Hypothalamus (tissue), 51 donors: ENCODE measurements at places on chromosomes 11 and 22.

- peak; percentile 26 for DNase-seq
These were observed at the start of gene LMO1 for GRCh38 chr11:8263769-8264410. Gene LMO1 (minus strand): TSS chr11:8263878. CDS start chr11:8263362, 516 bp downstream.

GRCh38 chr11:30172883-30173311 is 57.9 kb upstream of the FSHB start:
- DNase-seq: no peak

- no peak for DNase-seq
These were observed 258.3 kb downstream of the LRRC4C start for GRCh38 chr11:41201156-41201555.

GRCh38 chr11:14418801-14419417 is 59.9 kb upstream of the RRAS2 start:
- DNase-seq: no peak

- DNase-seq: no peak
These were observed 1.3 kb downstream of the RBM4B start for GRCh38 chr11:66676282-66676919.

DNA sequence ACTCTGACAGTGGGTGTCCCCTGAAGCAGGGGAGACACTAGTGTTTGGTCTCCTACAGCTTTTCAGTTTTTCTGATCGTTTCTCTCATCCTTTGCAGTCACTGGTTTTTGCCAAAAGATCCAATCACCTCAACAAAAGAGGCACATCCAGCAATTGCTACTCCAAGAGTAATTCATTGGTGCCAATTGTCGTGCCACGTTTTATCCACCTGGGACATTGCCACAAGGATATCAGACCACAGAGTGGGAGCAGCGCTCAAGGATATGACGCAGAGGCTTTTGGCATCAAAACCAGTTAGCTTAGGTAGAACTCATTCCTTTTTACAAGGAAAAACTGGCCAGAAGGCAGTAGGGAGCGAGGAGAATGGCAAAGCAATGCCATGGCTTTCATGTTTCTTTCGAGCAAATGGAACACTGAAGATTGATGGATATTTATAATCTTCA is 40.9 kb upstream of the BLID start:
- DNase-seq: peak; percentile 15

- no peak for DNase-seq
These were observed 12.5 kb downstream of the NPTXR start for GRCh38 chr22:38831166-38831945.

DNA sequence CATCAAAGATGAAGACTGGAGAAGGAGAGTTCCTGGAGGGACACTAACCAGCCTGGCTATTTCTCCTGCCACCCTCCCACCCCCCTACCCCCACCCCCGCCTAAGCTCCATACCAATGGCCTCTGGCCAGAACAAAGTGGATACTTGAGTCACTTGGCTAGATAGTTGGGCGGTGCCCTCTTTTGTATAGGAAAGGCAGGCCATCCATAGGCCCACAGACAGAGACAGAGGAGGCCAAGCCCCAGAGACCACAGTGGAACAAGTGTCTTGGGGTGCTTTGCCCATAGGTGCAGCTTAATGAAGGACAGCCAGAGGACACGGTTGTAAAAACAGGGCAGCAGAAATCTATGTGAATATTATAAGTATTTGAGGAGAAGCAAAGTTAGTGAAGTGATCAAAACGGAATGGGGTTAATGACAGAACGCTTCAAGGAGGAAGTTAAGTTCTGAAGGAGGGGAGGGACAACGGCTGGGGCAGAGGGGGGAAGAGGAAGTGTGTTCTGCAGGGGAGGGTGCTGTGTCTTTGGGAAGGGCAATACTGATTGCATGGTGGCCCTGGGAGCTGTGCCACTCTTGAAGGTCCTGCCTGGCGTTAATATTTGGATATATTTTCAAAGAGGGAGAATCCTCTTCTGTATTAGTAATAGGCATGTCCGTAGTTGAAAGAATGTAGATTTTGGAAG is 32.7 kb downstream of the FLI1 start:
- no peak for DNase-seq
